Activated naive CD4-positive, alpha-beta T cell treated with anti-CD3 and anti-CD28 coated beads, Interleukin-2, amount 50 U/mL, for 72 hours (primary cell): ENCODE measurements at places on chromosomes 13 and 19. TPM values are rescaled to one million over a fixed set of nuclear protein-coding genes. Genes with fewer than 3 reads are reported as not detected.
A peak's percentile ranks its signal among the peaks of the same experiment; 100 is the strongest.

Gene CYSLTR2
- total RNA-seq: 3.2 TPM

Gene WDR87
- not detected for total RNA-seq

Gene C19orf73
- total RNA-seq: 1.1 TPM

Gene SMIM24
- total RNA-seq: not detected

Gene SUGP1
- total RNA-seq: 55.1 TPM

Gene ATP5F1D
- 114 TPM for total RNA-seq

DNA sequence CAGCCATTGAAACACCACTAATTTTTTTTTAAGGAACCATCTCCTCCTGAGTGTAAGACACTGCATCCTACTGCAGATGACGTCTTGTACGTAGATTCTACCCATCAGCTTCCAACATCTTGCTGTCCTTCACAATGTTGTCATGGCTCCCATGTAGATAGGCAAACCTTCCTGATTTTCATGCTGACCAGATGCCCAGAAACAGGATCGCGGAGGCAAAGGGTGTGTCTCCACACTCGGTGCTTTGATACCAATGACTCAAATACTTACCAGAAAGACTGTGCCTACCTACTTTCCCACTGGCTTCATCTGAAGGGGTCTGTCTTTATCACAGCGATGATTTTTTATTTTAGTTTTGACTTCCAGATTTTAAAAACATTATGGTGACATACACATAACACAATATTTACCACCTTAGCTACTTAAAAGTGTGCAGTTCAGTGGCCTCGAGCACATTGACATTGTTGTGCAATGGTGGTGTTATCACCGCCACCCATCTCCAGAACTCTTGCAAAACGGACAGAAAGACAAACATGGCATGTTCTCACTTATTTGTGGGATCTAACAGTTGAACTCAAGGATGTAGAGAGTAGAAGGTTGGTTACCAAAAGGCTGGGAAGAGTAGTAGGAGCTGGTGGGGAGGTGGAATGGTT is 94.0 kb upstream of the PEG3 start:
- no peak for DNase-seq

DNA sequence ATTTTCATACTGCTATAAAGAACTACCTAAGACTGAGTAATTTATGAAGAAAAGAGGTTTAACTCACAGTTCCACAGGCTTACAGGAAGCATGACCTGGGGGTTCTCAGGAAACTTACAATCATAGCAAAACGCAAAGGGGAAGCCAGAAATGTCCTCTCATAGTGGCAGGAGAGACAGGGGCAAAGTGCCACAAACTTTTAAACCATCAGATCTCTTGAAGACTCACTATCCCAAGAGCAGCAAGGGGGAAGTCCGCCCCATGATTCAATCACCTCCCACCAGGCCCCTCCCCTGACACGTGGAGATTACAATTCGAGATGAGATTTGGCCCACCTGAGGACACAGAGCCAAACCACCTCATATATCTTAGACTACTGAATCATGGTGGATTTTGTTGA is 198.7 kb downstream of the KCTD12 start:
- no peak for DNase-seq

DNA sequence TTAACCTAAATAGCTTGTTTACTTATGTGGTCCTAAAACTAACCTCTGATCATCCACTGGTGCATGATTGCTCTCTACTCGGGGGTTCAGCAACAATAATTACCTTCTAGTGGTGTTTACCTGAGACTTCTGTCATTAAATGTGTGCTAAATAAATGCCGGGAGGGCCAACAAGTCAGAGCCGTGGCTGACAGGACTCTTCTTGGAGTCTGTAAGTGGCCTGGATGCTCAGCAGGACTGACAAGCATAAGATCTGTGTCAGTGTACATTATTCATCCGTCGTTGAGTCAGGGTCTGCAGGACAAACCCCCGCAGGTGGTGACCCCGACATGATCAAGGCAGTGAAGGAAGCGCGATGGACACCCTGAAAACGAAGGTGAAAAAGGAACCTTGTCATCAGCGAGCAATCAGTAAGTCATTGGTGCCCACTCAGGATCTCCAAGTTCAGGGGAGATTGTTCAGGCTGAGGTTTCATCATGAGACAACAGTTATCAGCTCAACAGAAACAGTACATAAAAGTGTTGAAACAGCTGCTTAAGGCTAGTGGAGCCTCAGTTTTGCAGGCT is 1466.9 kb downstream of the UQCRFS1 start:
- no peak for DNase-seq

- no peak for DNase-seq
Observed at GRCh38 chr19:47560999-47561398, 11.9 kb downstream of the ZNF541 start.

- DNase-seq: no peak
Observed at GRCh38 chr19:33285441-33285927, 16.9 kb downstream of the CEBPA start.

DNA sequence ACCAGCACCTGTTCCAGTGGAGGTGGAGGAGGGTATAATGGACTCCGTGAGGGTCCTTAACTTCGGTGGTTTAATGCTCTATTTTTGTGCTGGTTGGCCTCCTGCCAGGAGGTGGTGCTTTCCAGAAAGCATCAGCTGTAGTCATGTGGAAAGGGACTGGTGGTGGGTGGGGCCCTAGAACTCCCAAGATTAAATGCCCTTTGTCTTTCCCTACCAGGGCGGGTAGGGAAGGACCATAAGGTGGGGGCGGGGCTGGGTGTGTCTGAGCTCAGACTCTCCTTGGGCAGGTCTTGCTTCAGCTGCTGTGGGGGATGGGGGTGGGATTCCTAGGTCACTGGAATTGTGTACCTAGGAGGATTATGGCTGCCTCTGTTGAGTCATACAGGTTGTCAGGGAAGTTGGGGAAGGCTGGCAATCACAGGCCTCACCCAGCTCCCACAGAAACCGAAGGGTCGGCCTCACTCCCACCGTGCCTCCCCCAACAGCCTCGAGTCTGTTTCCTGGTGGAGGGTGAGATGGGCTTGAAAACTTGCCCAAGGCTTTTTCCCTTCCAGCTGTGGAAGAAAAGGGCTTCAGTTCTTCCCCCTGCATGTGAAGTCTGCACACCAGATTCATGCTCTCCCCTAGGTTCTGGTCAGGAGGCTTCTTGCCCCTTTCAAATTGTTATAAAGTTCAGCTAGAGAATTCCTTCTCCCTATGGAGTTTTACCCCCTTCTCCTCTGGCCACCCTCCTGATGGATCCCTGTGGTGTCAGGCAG is 60.3 kb upstream of the CLDN10 start:
- no peak for DNase-seq

DNA sequence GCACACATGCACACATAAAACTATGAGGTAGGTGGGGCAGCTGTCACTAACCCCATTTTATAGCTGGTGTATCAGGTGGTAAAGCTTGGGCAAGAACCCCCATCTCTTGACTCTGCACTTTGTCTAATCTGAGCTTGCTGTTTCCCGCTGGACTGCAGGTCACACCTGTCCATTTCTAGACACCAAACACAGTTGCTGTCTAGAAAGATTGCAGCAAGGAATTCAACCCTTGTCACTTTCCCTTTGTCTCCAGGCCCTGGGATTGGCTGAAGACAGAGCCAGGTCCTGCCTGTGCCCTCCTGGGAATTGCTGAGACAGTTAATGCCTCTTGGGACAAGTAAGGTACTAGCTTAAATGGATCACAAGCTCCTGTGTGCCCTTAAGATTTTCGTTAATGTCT is 83.8 kb downstream of the RNASEH2B start:
- DNase-seq: no peak

GRCh38 chr13:114087430-114087829 is 45.0 kb downstream of the RASA3 start:
- DNase-seq: no peak

- DNase-seq: no peak
Observed at GRCh38 chr13:39452417-39452816, 150.6 kb downstream of the LHFPL6 start.

DNA sequence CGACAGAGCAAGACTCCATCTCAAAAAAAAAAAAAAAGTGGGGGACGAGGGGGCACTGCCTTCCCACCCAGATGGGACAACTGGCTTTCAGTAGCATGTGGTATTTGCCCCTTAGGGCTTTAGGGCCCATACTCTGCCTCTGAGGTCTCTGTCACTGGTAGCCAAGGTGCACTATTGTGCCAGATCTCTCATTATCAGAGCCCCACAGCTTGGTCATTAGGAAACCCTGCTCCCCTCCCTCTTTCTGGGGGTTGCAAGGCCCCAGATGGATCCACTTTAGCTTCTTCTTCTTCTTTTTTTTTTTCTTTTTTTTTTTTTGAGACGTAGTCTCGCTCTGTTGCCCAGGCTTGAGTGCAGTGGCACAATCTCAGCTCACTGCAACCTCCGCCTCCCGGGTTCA is 11.2 kb upstream of the ZNF358 start:
- DNase-seq: no peak

- DNase-seq: no peak
Observed at GRCh38 chr13:46320406-46320805, 66.6 kb downstream of the RUBCNL start.

- DNase-seq: no peak
Observed at GRCh38 chr13:110517505-110518225, 43.9 kb downstream of the RAB20 start.

DNA sequence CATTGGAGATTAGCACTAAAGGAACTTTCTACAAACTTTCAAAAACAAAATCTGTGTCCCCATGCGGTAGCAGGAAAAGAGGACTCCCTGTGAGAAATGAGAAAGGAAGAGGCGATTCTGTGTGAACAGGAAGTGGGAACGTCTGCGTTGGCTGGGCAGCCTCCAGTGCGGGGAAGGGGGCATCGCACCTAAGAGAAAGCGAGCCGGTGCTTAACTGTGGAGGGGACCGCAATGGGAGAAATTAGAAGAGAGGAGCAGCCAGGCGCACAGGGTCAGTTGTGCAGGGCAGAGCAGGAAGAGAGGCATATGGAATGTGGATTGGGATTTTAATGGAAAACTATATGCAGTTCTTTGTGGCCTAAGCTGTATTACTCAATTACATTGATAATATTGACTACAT is 77.4 kb upstream of the DOCK9 start:
- no peak for DNase-seq

GRCh38 chr19:912181-913079 is 589 bp downstream of the R3HDM4 start:
- DNase-seq: no peak

GRCh38 chr19:3024509-3024869 is 4.6 kb downstream of the TLE2 start:
- DNase-seq: peak; percentile 27

DNA sequence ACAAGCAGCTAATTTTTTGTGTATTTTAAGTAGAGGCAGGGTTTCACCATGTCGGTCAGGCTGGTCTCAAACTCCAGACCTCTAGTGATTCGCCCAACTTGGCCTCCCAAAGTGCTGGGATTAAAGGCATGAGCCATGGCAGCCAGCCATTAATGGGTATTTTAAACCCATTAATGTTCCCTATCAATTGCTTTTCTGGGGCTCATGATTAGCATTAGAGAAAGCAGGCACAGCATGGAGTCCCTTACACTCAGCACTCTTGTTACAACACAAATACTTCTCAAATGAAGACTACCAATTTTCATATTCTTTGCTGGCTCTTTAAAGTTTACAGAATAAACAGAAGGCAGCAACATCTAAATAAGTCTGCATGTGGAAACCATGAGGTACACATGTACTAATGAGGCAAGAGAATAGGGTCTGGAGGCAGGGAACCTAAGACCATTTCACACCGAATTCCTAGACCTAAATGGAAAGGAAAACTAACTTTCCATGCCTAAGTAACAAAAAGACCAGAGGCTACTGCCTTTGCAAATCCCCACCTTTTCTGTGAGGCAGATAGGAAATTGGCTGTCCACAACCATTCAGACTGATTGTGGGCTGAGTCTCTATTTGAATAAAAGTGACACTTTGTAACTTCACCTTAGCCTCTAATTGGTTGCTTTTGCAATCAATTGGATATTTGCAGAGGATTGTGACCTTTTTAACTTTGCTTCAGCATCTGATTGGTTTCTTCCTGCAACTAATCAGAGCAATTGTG is 21.2 kb downstream of the ZNF675 start:
- no peak for DNase-seq

- no peak for DNase-seq
Observed at GRCh38 chr13:105365831-105366230, 1169.6 kb downstream of the EFNB2 start.

DNA sequence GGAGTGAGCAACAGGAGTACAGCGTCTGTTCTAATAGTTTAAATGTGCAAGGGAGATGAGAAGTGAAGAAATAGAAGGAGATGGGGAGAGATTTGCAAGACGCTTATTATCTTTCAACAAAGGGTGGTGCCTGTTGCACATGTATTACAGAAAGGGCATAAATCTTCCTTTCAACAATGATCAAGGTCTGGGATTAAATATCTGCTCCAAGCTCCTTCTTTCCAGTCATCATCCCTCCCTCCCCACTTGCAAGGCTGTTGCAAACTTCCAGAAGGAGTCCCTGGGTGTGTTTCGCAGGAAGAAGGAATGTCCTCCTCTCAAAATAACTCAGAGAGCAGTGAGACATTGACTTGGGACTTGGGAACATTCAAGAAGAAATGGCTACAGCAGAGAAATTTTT is 63.5 kb upstream of the MYCBP2 start:
- no peak for DNase-seq

DNA sequence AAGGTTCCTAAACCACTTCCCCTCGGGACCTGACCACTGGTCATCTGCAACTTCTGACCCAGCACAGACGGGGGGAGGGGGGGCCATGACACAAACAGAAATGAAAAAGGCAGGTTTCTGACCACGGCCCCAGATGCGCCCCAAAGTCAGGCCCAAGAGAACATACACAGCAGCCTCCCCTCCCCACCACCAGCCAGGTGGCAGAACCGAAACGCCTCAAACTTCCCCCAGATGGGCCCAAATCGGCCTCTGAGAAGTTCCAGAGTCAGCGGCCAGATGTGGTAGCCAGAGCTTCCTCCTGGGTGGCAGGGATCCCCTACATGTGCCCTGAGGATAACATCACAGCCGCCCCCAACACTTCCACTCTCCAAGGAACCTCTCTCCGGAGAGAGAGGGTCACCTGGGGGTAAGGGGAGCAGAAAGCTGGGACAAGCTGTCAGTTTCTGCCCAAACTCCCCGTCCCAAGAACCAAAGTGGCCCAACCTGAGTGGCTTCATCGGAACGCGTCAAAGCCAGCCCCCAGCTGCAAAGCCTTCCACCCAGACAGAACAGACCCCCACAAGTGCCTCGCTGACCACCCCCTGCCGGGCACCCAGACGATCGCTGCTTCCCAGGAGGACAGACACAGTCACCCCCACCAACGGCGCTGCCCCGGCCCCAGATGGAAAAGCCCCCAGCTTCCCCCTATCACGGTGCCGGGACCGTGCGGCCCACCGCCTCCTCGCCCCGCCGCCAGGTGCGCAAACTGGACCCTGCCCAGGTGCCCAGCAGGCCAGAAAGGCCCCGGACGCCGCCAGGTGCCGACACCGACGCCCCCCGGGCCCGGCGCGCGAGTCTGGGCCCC is 800 bp downstream of the ELL start:
- DNase-seq: peak; percentile 67

DNA sequence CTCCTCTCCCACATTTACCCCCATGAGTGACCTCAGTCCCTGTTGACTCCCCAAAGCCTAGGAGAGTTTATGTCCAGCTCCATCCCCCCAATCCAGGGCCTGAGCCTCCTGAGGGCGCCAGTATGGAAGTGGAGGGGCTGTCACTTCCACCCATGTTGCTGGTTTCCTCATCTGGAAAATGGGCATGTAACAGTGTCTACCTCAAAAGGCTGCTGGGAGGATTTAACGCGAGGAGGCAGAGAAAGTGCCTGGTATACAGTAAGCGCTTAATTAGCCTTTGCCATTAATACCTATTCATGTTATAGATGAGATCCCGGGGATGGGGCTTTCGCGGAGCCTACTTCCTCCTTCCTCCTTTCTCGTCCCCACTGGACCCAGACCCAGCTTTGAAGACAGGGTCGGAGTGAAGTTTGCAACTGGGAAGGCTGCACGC is 476 bp downstream of the TYK2 start:
- peak; percentile 22 for DNase-seq

- DNase-seq: no peak
Observed at GRCh38 chr19:51295382-51296126, 15.9 kb upstream of the IGLON5 start.
